ENCODE measurements at places on chromosomes 1 and 21.
A peak's percentile ranks its signal among the peaks of the same experiment; 100 is the strongest.

GRCh38 chr1:227941509-227942020 is 6.2 kb downstream of the WNT9A start:
- no peak for DNase-seq

GRCh38 chr1:236123563-236123962 is 18.8 kb upstream of the GPR137B start:
- DNase-seq: no peak

GRCh38 chr1:3687504-3687903 is 35.2 kb downstream of the TP73 start:
- DNase-seq: no peak

DNA sequence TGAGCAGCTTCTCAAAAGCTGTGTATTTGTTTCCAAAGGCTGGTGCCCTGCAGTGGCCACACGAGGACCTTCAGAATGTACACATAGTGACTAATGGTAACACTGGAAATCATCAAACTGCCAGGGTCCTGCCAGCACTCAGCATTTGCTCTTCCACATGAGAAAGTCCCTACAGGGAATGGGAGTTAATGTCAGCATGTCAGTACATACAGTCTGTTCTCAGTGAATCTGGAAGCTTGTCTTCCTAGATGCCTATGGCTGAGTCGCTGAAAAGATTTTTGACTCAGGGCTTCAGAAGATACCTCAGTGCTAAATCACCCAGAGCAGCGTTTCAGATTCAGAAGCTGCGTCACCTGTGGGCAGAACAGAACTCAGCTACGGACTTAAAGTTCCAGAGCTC is 108.2 kb downstream of the CDC7 start:
- no peak for DNase-seq

GRCh38 chr21:16678429-16679160 is 834.2 kb upstream of the CXADR start:
- DNase-seq: no peak

- no peak for DNase-seq
Measured at GRCh38 chr1:89781494-89782126, 39.2 kb upstream of the LRRC8D start.

DNA sequence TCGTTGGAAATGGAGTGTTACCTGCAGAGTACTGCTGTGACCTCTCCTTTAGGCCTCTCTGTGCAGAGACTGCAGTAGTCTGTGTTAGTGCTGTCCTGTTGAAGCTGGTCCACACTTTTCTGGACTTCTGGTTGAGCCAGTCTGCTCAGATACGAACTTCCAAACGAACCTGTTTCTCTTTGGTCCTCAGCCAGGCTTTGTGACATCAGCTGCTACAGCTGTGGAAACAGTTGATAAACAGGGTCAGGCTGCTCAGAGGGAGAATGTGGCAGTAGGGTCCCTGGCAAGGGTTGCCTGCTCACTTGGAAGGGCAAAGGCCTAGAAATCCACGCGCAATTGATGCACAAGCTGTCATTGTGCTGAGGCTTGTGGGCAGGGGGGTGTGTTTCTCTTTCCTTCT is 98.8 kb downstream of the NOS1AP start:
- DNase-seq: no peak

DNA sequence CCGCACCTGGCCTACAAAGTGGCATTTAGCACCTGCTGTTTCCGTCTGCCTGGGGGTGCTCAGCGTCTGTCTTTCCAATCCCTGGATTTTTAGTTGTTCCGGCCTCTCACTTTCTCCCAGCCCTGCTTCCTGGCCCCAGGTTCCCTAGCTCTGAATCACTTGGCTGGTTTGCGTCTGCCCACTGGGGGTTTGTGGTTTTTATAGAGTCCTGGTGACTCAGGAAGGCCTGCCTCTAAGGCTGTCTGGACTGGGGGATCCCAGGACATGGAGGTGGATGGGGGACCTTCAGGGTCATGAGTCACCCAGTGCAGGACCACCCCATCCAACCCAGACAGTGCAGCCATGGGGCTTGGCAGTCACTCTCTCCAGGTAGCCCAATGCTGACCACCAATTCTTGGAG is 53.5 kb downstream of the MRPL37 start:
- no peak for DNase-seq

- no peak for DNase-seq
Measured at GRCh38 chr1:60833173-60833572, 249.2 kb upstream of the NFIA start.

GRCh38 chr1:162497104-162497722 is 405 bp upstream of the UHMK1 start:
- DNase-seq: no peak

GRCh38 chr1:10936998-10937901 is 75.2 kb upstream of the TARDBP start:
- DNase-seq: no peak

GRCh38 chr1:26998429-26999300 is 5.2 kb downstream of the TRNP1 start:
- no peak for DNase-seq

DNA sequence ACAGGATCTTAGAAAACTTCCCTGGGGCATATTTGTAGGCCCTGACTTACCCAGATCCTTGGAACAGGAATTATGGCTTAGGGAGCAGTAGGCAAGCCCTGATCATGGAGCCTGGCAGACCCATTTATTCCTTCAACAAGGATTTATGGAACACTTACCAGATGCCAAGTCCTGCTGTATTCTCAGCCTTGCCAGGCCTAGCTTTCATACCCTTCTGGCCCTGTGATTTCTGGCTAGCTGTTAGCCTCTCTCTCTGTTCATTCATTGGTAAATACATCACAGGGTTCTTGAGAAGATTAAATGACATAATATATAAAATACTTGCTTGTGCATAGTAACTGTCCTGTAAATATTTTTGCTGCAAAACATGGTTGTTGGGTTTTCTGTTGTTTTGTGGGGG is 32.4 kb upstream of the SRP9 start:
- DNase-seq: no peak

GRCh38 chr1:97877307-97877706 is 43.5 kb downstream of the DPYD start:
- DNase-seq: no peak

- no peak for DNase-seq
Measured at GRCh38 chr1:16256478-16256877, 19.5 kb upstream of the CPLANE2 start.

GRCh38 chr1:84550826-84551225 is 23.4 kb downstream of the CTBS start:
- no peak for DNase-seq

- no peak for DNase-seq
Measured at GRCh38 chr1:31798433-31799195, 17.2 kb downstream of the SPOCD1 start.

GRCh38 chr1:12434686-12435085 is 183.3 kb downstream of the DHRS3 start:
- no peak for DNase-seq

DNA sequence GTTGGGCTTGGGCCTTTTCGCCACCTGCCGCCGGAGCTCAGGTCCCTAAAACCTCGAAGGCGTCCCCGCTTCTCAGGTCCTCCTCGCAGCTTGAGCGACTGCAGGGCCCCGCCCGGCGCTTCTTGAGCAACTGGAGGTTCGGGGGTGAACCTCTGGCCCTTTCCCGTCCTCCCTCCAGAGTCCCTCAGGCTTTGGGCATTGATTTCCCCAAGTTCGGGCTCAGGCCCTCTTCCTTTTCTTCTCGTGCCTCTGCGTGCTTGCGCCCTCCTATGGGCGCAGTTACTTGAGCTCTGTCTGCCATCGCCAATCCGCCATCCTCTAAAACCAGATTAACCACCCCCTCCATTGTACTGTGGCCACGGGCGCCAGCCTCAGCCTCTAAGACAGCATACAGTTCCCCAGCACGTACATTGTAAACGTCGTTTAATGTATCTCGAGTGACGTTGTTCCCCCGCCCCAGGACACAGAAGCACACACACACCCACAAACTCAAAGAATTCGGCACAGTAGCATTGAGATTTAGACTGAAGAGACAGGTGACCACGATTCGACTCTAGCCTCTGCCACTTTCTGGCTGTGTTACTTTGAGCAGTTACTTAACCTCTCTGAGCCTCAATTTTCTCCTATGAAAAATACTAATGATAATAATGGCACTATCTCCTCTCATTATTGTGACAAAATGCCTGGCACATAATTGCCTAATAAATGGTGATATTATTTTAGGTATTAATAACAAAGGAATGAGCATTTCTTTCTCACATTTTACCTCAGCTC is 22.6 kb downstream of the BTG2 start:
- DNase-seq: no peak

GRCh38 chr1:7375781-7376660 is 395.1 kb upstream of the VAMP3 start:
- DNase-seq: no peak

DNA sequence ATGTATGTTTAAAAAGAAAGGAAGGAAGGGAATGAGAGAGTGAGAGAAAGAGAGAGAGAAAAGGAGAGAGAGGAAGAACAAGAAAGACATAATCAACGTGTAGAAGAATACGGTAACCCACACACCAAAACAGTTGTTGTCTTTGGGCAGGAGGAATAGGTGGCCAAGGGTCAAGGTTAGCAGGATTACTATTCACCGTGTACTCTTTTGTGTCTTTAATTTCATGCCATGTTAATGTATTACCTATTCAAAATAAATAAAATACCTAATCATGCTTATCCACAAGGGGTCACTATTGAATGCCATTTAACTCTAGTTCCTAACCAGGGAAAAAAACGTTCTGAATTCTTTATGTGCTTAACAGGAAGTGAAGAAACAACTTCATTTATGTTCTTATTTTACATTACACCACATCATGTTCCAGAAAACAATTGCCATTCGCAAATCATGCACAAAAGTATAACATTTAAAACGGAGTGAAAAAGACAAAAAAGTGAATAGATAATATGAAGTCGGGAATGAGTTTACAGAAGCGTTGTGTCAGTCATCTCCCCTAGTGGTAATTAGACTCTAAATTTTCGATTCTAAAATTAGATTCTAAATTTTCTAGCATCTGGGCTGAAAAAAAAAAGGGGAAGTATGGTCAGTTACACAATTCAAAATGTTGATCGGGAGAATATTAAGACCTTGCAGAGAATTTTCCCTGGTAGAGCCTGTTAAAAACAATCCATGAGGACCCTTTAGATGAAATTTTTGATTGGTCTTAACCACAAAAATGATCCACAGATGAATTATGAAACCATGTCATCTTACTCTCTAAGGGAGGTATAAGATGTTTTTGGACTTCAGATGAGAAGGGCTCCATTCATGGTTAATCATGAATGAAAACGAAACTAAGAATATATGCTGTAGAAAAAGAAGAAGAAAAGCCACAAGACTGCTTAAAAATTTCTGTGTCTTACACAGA is 700 bp upstream of the KMO start:
- DNase-seq: peak; percentile 73

- DNase-seq: no peak
Measured at GRCh38 chr21:42096566-42096965, 25.4 kb downstream of the UMODL1 start.

DNA sequence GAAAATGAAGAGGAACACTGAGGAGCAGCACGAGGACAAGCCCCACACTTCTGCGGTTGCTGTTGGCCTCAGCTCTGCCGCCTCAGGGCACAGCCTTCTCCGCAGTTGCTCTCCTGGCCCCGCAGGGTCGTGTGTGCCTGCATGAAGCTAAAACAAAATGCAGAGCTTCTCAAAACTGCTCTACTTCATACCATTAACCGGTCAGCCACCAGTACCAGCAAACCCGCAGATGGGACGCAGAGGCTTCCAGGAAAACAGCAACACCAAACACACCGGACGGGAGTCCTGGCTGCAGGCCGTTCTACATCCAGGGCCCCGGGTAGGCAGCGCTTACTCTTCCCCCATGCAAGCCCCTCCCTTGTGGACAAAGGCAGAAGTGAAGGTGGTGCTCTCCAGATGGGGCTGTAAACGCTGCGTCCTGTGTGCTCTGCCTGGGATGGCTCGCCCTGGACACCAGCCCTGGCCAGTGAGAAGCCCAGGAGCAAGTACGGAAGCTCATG is 7.1 kb upstream of the C1orf159 start:
- no peak for DNase-seq

GRCh38 chr1:7042322-7043190 is 257.3 kb downstream of the CAMTA1 start:
- no peak for DNase-seq

- DNase-seq: no peak
Measured at GRCh38 chr1:210496063-210496462, 167.4 kb downstream of the HHAT start.

GRCh38 chr1:5478156-5478695 is 514.0 kb downstream of the NPHP4 start:
- no peak for DNase-seq

GRCh38 chr1:231550448-231550781 is 21.9 kb downstream of the TSNAX start:
- DNase-seq: no peak

DNA sequence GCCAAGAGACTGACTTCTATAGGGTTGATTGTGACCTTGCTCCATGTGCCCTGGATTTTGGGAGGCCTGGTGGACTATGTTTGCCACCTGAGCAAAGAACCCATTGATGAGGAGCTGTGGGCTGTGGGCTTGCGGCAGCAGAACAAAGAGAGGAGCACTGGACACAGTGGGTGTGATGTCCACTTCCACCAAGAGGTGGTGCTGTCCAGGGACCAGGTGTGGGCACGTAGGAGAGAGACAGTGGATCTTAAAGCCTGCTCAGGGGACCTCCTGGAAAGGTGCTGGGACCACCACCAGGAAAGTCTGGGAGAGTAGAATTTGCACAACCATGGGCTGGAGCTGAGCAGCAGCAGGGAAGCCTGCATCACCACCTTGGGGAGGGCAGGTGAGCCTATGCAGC is 106.7 kb upstream of the ETS2 start:
- no peak for DNase-seq

DNA sequence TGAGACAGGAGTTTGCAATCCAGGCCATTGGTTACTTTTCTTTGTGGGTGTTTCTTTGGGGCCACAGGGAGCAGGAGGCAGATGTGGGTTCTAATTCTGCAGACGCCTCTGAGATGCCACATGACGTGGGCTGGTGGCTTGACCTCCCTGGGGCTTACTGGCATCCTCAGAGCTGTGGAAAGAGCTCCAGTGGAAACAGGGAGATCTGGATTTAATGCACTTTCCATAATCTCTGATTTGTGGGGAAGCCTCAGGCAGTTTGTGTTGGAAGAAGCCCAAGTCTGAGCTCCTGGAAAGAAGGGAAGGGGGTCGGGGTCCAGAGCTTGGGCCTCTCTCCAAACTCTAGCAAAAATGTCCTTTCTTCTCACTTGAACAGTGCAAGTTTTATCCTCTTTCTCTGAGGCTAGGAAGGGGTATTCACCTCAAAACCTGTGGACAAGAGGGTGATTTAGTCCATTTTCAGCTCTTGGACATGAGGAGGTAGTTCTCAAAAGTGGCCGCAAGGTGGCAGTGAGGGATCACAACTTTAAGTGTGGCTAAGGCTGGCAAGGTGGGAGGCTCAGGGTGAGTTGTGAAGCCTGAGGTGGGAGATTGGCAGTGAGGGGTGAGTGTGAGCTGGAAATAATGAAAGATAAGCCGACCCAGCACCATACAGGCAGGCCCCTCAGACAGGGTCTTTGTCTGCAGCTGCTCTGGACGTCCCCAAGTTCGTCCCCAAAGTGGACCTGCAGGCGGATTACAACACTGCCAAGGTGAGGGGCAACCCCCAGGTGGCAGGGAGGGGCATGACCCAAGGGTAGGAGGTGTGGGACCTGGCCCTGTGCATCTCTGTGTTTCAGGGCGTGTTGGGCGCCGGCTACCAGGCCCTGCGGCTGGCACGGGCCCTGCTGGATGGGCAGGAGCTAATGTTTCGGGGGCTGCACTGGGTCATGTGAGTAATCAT is 9.2 kb downstream of the IKBKE start:
- DNase-seq: peak; percentile 79

- no peak for DNase-seq
Measured at GRCh38 chr1:49333906-49334305, 557.2 kb upstream of the BEND5 start.

- no peak for DNase-seq
Measured at GRCh38 chr21:41348434-41348833, 13.4 kb upstream of the MX2 start.
